CD8-positive, alpha-beta T cell (primary cell): ENCODE measurements at places on chromosomes 1 and 21. TPM values are rescaled to one million over a fixed set of nuclear protein-coding genes. Genes with fewer than 3 reads are reported as not detected.

The PKNOX1 gene
- total RNA-seq, result 11.1 TPM

The KCNA2 gene
- 0.39 TPM for total RNA-seq

The PSRC1 gene
- total RNA-seq, result not detected

The BMP8B gene
- 0.24 TPM for total RNA-seq

The NDUFV3 gene
- 18.2 TPM for total RNA-seq

The PRDX6 gene
- total RNA-seq, result 147 TPM

The GRHL3 gene
- not detected for total RNA-seq

The ACTL8 gene
- not detected for total RNA-seq
